K562 (cell line): ENCODE measurements at places on chromosomes 11 and 22.

GRCh38 chr22:25070956-25071355, 118.4 kb downstream of the KIAA1671 start:
- DNase-seq: no peak

GRCh38 chr22:41600976-41601375, 11.3 kb upstream of the PMM1 start:
- no peak for DNase-seq

- DNase-seq: no peak
Observed at GRCh38 chr11:65797711-65798110, 10.8 kb downstream of the OVOL1 start.

DNA sequence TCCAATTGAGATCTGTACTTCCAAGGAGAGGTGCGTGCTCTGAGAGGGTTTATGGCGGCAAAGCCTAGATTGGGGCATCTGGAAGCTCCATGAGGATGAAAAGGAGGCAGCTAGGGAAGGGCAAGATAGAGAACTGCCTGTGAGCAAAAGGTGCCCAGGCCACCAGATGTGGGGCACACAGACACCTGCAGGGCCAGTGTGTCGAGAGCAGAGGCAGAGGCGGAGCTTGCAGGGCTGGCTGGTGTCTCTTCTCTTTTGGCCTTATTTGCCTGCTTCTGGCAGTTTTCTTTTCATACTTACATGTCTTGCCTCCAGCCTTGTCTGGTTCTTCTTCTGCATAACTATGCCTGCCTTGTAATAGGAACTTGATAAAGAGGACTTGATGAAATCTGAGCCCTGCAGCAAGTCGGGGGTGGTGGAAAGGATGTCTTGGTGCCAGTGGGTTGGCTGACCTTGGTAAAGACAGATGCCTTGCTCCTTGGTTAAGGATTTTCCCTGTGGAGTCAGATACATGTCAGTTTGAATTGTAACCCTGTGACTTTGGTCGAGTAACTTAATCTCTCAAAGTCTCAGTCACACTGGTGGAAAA, 680.3 kb downstream of the NTM start:
- no peak for DNase-seq

GRCh38 chr22:32818446-32819115, 17.1 kb downstream of the TIMP3 start:
- no peak for DNase-seq

GRCh38 chr22:42655693-42656092, 6.5 kb upstream of the CYB5R3 start:
- no peak for DNase-seq

DNA sequence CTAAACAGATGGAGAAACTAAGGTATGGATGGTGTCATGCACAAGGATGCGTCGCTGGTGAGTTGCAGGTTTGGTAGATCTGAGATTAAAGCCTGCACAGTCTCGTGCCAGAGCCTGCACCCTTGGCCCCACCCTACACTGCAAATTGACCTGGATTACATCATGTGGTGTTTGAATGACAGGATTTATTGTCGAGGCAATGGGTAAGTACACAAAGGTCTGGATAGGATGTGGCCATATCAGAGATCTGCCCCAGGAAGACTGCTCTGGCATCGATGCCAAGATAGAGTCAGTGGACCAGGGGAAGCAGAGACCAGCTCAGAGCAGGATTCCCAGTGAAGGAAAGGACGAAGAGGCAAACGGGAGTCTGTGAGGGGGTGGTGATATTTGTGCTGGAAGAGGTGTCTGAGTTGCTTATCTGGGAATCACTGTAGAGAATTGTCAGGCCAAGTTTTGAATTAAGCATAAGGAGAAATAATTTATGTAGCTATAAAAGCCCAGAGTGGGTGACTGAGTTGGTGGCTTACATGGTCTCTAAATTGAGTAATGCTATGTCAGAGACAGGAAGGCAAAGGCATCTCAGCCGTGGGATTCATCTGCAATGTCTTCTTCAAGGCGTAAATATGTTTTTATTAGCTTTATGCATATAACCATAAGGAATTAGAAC, 499.6 kb upstream of the B3GAT1 start:
- DNase-seq: no peak

DNA sequence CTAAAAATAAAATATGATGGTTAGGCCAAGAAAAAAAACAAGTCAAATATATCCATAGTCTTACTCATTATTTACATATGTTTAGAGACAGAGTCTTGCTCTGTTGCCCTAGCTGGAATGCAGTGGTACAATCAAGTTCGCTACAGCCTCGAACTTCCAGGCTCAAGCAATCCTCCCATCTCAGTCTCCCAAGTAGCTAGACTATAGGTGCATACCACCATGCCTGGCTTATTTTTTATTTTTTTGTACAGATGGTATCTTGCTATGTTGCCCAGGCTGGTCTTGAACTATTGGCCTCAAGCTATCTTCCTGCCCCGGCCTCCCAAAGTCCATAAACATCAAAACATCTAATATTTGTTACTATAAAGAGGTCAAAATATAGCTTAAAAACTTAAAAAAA, 36.1 kb downstream of the C2CD3 start:
- DNase-seq: no peak

- DNase-seq: no peak
Observed at GRCh38 chr11:7414973-7415817, 70.1 kb upstream of the OLFML1 start.

GRCh38 chr11:95305705-95306104, 74.7 kb upstream of the SESN3 start:
- DNase-seq: no peak

DNA sequence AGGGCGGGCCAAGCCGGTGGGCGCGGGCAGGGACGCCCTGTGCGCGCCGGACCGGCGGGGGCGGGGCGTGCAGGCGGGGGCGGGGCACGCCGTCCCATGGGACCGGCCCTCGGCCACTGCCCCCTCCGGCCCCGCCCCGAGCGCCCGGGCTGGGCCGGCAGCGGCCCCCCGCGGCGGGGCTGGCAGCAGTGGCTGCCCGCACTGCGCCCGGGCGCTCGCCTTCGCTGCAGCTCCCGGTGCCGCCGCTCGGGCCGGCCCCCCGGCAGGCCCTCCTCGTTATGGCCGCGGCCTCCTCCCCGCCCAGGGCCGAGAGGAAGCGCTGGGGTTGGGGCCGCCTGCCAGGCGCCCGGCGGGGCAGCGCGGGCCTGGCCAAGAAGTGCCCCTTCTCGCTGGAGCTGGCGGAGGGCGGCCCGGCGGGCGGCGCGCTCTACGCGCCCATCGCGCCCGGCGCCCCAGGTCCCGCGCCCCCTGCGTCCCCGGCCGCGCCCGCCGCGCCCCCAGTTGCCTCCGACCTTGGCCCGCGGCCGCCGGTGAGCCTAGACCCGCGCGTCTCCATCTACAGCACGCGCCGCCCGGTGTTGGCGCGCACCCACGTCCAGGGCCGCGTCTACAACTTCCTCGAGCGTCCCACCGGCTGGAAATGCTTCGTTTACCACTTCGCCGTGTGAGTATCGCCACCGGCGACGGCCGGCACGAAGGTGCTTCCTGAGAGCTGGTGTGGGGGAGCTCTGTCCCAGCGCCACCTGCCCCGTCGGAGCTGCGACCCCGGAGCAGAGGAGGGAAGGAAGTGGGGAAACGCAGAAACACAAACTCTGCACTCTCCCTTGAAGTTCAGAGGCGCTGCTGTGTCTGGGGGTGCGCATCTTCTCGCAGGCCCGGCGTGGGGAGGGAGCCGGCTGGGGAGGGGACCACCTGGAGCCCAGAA, at the start of gene KCNQ1:
Gene KCNQ1 (plus strand): TSS at position 188 of the 925 bp plus-strand sequence. CDS start 91 bp downstream, at position 279.
- peak; percentile 98 for DNase-seq

- no peak for DNase-seq
Observed at GRCh38 chr11:35014346-35014745, 97.9 kb downstream of the PDHX start.

DNA sequence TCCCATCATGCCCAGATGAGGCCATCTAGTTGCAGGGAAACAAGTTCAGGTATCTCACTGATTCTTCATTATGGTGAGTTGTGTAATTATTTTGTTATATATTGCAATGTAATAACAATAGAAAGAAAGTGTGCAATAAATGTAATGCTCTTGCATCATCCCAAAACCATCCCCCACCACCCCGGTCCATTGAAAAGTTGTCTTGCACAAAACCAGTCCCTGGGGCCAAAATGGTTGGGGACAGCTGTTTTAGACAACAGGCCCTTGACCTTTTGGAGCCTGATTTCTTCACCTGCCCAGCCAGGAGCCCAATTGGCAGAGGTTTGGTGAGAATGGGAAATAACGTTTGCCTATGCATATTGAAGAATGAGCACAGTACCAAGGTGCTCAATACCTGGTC, 15.9 kb downstream of the MPEG1 start:
- no peak for DNase-seq

GRCh38 chr11:70501933-70502540, 103.7 kb downstream of the CTTN start:
- DNase-seq: no peak

- no peak for DNase-seq
Observed at GRCh38 chr11:101516546-101516945, 67.3 kb downstream of the TRPC6 start.

DNA sequence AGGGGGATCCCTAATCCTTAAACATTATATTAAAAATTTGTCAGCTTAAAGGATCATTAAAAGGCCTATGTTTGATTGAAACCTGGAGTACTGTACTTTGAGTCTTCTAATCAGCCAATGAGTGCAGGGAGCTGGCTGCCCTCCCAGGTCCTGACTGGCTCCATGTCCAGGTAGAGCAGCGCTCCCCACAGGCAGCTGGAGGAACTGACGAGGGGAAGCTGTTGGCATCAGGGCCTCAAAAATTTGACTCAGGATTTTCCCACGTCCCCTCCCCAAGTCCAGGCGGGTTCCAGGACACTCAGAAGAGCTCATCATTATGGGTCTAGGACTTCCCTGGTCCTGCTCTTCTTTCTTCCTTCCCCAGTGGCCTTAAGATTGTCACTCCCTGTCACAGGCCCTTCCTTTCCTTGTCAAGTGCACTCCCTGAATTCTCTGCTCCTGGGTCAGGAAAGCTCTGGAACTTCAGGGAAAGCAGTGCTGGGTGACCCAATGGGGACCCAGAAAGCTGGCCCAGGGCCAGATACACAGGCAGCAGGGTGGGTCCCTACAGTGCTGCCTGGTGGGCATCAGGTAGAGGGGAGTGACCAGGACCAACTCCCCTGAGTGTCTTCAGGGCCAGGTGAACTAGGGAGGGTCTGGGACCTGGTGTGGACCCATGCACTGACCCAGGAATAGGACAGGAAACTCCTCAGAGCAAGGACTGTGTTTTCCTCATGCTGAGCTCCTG, 65.5 kb downstream of the GGTLC2 start:
- peak; percentile 100 for DNase-seq

GRCh38 chr11:107744736-107745135, 32.9 kb upstream of the SLN start:
- no peak for DNase-seq

DNA sequence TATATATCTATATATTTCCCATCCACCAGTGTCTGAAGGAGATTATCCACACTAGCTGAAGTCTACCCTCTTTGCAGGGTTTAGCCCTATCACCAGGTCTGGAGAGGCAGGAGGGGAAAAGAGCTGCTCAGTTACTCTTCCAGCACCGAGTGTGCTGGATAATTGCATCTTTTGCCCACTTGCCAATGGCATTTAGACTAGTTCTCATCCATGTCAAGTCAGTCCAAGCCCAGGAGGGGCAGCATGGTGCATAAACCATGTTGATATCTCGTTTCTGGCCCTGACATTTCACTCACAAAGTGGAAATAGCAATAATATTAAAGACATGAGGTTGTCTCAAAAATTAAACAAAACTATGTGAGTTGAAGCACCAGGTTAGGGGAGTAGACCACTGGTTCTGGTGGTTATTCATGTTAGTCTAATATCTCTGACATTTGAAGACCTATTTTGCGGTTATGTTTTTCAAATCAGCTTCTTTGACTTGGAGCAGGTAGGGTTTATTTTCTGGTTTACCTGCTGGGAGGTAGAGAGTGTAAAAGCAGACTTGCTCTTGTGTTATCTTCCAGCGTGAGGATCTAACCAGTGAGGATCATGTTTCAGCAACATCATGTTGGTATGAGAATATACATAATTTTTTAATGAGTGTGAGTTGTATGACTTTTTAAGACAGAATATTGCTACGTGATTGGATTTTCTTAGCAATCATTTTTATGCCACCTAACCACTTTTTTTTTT, 273.2 kb upstream of the KIRREL3 start:
- DNase-seq: no peak

GRCh38 chr11:73493956-73494598, 103.8 kb downstream of the FAM168A start:
- no peak for DNase-seq

DNA sequence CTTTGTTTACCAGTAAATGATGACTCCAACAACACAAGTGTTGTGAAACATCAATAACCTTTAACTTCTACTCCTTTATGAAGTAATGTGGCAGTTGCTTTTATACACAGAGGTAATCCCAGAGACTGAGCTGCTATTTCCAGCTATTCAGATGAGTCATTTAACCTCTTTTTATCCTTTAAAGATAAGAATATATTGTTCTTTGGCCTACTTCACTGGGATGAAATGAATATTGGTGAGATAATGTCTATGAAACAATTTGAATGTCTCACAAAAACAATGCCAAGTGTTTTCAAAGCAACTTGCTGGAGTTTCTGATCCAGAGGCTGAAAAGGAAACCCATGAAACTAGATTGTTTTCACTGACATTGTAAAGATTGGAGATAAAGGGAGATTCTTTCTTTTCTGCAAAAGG, 564.4 kb upstream of the LUZP2 start:
- no peak for DNase-seq

DNA sequence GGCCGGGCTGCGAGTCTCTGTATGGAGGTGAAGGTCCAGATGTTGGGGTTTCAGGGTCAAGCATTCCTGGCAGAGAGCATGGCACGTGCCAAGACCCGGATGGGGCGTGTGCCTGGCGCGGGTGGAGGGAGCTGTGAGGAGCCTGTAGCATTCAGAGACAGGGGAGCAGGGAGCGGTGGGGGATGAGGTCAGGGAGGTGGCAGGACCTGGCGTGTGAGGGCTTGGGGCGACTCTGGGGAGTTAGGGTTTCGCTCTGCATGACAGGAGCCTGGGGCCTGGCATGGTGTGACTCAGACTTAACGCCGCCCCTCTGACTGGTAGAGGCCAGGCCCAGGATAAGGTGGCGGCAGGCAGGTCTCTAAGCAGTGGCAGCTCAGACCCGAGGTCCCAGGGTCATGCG, 103.0 kb downstream of the KCNQ1 start:
- no peak for DNase-seq

DNA sequence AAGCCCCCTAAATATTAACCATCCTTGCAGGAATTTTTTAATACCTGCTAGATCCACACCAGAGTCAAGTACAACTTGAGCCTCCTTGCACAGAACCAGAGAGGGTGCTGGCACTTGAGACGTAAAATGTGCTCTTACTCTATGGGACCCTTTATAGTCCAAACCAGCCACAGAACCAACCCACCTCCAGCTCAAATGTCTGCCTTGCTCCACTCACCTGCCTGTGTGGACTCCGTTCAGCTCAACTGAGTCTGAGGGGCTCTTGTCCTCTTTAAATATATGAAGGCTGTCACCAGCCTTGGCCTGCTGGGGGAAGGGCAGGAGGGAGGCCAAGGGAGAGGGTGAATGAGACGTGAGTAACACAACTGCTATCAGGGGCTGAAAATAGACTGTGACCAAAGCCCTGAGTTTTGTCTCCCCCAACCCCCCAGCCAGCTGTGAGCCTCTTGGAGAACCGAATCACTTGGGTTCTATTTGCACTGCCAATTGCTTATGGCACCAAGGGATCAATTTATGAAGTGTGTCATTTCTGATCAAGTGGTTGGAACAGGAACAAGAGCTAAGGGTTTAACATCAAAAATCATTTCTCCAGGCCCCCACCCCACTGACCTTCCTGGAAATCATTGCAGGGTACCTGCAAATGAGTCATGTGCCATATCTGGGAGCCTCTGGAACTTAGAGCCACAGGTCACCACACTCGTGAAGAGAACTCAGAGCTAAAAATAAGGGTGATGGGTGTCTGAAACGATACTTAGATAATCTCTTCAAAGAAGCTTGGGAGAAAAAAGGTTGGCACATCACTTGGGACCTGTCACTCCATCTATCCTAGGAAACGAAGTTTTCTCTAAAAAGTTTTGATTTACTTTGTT, at the start of gene CSRP3:
Gene CSRP3 (minus strand): TSS at position 247 of the 869 bp plus-strand sequence. CDS start 9,535 bp downstream, outside the sequence.
- DNase-seq: no peak
